Stimulated activated CD8-positive, alpha-beta memory T cell treated with anti-CD3 and anti-CD28 coated beads, Interleukin-12 subunit alpha, Interleukin-12 subunit beta, amount 100 ng/mL, for 4 hours (primary cell): ENCODE measurements at places on chromosomes 5 and 9.

DNA sequence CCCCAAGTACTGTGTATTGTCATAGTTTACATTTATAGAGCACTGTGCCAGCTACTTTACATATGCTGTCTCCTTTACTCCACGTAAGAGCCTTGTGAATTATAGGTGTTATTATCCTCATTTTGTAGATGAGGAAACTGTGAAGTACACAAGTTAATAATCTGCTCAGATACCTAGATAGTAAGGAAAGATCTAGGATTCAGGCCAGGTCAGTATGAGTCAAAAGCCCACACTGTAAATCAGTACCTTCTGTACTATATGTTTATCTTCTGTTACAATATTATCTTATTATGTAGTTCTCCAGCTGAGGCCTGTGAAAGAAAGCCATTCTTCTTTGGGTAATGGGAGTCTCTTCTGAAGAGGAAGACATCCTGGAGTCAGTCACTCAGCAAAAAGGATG, 72.4 kb upstream of the TLX3 start:
- DNase-seq = no peak

- DNase-seq = no peak
Measured at GRCh38 chr5:4977416-4978110, 162.6 kb upstream of the ADAMTS16 start.

- DNase-seq = no peak
Measured at GRCh38 chr5:149114403-149115312, 26.6 kb upstream of the ABLIM3 start.

GRCh38 chr9:126097679-126098078, 228.9 kb upstream of the MVB12B start:
- no peak for DNase-seq

- no peak for DNase-seq
Measured at GRCh38 chr5:3265131-3265885, 330.3 kb upstream of the IRX1 start.

DNA sequence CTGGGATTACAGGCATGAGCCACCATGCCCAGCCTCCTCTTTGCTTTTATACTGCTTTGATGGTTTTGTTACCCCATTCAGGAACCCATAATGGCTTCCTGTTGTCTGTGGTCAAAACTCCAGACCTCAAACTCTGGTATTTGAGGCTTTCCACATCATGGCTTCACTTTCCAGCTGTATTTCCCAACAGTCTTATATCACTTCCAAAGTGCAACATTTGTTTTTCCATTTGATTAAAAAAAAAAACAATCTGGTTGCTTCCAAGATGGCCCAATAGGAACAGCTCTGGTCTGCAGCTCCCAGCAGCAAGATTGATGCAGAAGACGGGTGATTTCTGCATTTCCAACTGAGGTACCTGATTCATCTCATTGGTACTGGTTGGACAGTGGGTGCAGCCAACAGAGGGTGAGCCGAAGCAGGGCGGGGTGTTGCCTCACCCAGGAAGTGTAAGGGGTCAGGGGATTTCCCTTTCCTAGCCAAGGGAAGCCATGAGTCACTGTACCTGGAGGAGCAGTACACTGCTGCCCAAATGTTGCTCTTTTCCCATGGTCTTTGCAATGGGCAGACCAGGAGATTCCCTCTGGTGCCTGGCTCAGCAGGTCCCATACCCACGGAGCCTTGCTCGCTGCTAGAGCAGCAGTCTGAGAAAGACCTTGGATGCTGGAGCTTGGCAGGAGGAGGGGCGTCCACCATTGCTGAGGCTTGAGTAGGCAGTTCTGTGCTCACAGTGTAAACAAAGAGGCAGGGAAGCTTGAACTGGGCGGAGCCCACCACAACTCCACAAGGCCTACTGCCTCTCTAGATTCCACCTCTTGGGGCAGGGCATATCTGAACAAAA, 458.4 kb downstream of the KDM4C start:
- DNase-seq = no peak

GRCh38 chr5:66904189-66904588, 292.4 kb downstream of the CD180 start:
- DNase-seq = no peak

GRCh38 chr5:124870070-124870469, 123.6 kb upstream of the ZNF608 start:
- DNase-seq = no peak

- DNase-seq = no peak
Measured at GRCh38 chr5:14212838-14213237, 69.7 kb downstream of the TRIO start.

GRCh38 chr9:124079176-124079925, 67.8 kb downstream of the LHX2 start:
- no peak for DNase-seq

GRCh38 chr5:109141222-109142200, 268.3 kb downstream of the PJA2 start:
- no peak for DNase-seq

GRCh38 chr9:86795823-86796553, 151.3 kb downstream of the GAS1 start:
- DNase-seq = no peak

- DNase-seq = no peak
Measured at GRCh38 chr9:82720515-82720914, 342.4 kb downstream of the RASEF start.
